ENCODE measurements at places on chromosomes 2 and 18.

- DNase-seq: no peak
These were observed 322.1 kb downstream of the CNTNAP5 start for GRCh38 chr2:124347209-124347608.

- no peak for DNase-seq
These were observed 199.7 kb downstream of the TPGS2 start for GRCh38 chr18:36629138-36629530.

GRCh38 chr2:133652398-133652797 lies 84.1 kb upstream of the NCKAP5 start:
- DNase-seq: no peak

DNA sequence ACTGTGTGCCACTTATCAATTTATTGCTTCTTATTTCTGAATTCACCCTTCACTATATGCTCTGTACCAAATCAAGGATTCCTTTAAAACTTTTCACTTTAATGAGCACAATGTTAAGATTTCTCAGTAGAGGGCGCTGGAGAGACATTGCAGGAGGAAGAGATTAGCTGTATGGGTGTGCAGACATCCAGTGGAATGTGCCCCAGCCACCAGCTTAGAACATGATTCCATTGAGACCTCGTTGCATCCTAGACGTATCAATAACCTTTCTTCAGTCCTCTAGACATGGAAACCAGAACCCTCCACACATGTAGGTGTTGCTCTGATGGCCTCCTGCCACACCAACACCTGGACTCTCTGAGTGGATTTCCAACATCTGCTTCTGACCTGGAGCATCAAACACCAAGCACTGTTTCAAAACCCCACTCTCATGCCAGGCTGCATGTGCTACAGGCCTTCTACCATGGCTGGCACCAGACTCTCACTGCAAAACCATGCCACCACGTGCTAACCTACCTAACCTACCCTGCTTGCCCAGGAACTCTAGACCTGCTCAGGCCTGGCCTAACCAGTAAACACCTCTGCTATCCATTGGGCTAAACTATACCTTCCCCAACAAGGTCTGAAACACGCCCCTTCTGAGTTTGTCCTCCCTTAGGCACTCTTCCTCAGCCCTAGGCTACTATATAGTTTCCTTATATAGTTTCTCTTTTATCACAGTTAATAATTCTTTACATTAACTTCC lies 633.2 kb upstream of the PKDCC start:
- DNase-seq: no peak

GRCh38 chr18:68505178-68505574 lies 209.7 kb downstream of the TMX3 start:
- DNase-seq: no peak

DNA sequence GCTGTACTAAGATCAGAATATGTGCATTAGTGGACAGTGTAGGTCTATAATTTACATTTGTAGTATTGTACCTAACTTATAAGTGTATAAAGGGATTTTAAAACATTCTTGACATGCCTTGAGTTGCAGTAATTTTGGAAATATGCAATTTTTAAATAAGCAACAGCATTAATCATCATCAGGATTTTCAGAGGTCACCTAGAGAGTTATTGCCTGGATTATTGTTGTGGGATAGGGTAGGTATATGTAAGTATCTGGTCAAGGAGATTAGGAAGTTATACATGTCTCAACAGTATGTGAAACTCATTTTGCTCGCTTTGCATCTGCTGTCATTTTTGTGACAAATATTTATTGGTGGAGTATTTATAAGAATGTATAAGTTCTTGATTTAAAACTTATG lies 184.2 kb downstream of the WDR7 start:
- DNase-seq: no peak

DNA sequence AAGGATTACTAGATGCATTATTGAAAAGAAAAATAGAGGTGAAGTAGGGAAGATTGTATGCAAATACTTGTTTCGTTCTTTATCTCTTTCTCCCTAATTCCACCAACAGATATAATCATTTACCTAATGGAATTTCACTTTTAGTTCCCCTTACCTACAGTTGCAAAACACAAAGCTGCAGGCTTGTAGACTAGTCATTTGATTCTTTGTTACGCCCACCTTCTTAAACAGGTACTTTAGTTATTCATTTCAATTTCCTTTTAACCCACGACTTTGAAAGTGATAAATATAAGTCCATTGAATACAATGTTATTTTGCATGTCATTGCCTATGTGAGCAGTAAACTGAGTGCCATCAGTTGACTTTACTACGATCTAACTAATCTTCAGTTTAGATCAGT lies 3.9 kb upstream of the HRH4 start:
- no peak for DNase-seq
